ENCODE measurements at places on chromosomes 3 and 15. TPM values are rescaled to one million over a fixed set of nuclear protein-coding genes. Genes with fewer than 3 reads are reported as not detected.

DNA sequence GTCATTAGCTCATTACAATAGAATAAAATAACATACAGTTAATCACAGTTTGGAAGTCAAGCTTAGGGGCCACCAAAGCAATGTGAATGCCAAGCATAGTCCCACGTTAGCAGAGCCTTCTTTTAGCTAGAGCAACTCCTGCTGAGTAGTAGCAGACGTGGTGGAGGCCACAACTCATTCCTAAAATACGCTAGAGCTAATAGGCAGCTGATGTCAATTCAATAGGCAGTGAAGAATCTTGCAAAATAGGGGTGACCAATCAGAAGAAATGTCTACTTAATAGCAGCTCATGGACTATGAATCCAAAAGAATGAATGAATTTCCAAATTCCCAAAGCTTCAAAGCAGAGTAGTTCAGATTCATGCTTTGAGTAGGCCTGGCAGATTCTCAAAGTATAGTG lies 292.9 kb upstream of the RORA start:
- DNase-seq: no peak

GRCh38 chr15:97791824-97792792 lies 168.4 kb upstream of the ARRDC4 start:
- DNase-seq: no peak

- DNase-seq: no peak
These were observed 157.2 kb downstream of the BBX start for GRCh38 chr3:107679921-107680320.

DNA sequence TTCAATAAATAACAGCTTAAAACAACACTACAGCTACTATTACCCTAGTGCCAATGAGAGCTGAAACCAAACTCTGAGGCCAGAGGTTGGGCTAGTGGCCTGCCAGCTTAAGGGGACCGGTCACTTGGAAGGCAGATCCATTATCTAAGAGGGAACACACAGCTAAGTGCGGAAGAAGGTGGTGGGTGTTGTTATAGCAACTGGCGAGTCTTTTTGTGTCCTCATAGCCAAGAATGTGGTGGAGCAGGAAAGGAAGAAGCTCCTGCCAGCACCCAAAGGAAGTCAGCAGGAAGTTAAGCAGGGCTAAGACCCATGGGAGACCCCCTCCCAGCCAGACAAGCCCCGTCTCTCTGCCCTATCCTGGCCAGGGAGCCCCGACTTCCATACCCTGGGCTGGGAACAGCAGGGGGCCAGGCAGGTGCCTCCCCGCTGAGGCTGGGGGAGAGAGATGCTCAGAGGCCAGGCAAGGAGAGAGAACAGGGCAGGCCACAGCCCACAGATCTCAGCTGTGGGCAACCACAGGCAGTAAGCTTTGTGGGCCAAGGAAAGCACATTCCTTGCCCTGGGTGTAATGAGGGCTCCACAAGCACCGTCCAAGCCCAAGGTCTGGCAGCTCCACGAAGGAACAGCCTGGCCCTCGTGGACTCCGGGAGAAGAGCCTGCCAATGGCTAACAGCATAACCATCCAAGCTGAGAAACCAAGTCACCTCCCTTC lies 34.0 kb upstream of the HRH1 start:
- DNase-seq: no peak

DNA sequence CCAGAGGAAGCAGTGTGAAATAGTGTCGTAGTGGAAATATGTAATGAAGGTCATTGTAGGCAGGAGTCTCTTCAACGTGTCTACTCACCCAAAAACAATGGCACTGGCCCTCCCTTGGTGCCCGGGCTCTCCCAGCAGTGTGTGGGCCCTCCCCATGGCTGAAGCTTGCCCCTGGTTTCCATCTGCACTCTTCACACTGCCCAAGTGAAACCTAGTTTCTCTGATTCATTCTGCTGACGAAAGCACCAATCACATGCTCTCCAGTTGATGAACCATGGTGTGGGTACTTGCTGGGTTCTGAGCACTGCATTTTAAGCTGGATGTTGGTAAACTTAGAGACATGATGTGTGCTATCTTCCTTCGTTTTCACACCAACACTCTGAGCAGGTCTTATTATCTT lies 61.0 kb upstream of the AGBL1 start:
- DNase-seq: no peak

DNA sequence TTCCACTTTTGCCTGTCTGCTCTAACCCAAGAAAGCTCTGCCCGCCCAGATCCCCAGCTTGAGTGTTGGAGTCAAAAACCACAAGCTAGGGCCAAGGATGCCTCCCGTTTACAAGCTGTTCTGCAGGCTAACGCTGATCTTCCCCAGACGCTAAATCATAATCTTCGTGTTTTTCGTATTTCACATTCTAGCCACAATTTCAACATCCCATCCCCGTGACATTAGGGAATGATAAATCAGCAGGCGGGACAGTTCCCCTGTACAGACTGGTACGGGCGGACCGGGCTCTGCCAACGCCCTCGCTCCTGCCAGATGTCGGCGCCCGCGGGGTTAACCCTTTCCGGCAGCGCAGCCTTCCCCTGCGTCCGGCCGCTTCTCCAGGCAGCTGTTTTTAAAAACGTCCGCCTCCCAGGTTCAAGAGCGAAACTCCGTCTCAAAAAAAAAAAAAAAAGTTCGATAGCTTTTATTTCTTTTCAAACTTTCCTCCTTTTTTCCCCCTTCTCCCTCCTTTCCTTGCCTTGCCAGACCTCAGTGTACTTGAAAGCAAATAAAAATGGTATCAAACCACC lies 81.0 kb upstream of the BNC1 start:
- DNase-seq: no peak

GRCh38 chr3:158420654-158421396 lies 150.2 kb upstream of the MLF1 start:
- DNase-seq: no peak

DNA sequence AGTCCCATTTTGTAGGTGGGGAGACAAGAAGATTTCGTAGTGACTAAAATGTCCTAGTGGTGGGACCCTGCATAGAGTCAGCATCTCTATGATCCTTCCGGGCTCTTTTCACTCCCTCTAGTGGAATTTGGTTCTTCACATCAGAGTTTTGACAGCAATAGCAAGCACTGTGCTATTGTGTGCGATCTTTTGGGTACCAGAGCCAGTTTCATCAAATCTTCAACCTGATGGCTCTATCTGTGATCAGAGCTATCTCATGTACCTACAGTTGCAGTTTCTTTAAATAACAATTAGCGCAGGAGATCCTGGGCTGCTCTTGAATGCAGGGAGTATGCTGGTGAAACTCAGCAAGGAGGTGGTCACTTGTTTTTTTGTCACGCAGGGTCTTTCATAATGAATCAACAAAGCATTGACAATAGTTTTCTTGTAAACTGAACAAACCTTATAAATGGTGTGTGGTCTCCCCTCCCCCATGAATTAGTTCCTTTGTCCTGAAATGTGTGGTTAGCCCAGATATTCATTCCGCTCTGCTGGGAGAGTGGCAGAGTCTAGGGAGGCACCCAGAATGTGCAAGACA lies 257.2 kb upstream of the SOX2 start:
- no peak for DNase-seq

DNA sequence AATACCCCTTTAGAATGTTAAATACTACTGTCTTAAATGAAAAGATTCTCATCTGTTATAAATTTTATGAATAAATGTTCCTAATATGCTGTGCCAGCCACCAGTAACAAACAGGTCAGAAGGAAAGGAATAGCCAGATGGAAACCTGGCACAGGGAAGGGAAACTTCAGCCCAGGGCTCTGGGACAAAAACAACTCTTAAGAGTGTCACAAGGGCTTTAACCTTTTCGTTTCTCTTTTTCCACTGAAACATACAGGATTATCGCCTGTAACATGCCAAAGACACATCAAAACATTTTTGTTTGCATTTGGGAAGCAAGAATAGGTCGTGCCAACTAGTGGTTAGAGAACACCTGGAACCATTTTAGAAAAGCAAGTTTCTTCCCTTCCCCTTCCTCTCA lies 109.0 kb upstream of the NEDD4 start:
- no peak for DNase-seq

GRCh38 chr3:48507256-48508061 lies 3.5 kb upstream of the SHISA5 start:
- DNase-seq: no peak

GRCh38 chr3:46383211-46383950 lies 12.6 kb downstream of the CCR5 start:
- no peak for DNase-seq

- DNase-seq: no peak
These were observed 8.8 kb downstream of the STARD9 start for GRCh38 chr15:42584031-42584765.

DNA sequence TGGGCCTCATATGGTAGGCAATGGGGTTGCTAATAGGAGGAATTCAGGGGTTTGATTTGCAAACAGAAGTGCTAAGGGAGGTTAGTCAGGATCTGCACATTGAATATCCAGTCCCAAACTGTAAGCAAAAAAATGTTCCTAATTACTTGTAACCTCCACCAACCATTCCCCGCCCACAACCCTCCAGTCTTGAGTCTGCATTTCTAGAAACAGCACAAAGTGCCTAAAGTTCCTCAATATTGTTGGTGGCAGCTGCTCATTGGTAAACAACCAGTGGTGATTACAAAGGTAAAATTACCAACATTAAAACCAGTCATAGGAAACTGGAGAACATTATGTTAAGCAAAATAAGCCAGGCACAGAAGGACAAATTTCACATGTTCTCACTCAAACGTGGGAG lies 18.9 kb downstream of the HDC start:
- no peak for DNase-seq

- DNase-seq: no peak
These were observed 547.8 kb upstream of the EPHA6 start for GRCh38 chr3:96266395-96267190.

GRCh38 chr3:119427669-119428068 lies 35.7 kb downstream of the TMEM39A start:
- no peak for DNase-seq

- no peak for DNase-seq
These were observed 142.7 kb upstream of the ATP11B start for GRCh38 chr3:182650568-182651128.

DNA sequence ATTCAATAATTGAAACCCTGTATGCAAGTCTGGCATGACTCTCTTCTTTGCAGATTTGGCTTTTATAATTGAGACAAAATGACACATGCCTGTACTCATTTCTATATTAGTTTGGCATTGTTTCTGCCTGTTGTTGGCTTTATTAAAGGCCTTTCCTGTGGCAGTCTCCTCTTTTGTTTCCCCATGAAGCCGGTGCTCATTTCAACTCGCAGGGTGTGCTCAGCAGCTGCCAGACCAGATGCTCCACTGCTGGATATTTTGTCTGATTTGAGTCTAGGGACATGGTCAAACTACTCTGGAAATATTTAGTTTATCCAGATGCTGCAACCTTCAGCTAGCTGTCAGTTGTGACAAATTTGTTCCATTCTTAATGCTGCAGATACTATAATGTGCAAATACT lies 445.3 kb downstream of the NAALADL2 start:
- DNase-seq: no peak

DNA sequence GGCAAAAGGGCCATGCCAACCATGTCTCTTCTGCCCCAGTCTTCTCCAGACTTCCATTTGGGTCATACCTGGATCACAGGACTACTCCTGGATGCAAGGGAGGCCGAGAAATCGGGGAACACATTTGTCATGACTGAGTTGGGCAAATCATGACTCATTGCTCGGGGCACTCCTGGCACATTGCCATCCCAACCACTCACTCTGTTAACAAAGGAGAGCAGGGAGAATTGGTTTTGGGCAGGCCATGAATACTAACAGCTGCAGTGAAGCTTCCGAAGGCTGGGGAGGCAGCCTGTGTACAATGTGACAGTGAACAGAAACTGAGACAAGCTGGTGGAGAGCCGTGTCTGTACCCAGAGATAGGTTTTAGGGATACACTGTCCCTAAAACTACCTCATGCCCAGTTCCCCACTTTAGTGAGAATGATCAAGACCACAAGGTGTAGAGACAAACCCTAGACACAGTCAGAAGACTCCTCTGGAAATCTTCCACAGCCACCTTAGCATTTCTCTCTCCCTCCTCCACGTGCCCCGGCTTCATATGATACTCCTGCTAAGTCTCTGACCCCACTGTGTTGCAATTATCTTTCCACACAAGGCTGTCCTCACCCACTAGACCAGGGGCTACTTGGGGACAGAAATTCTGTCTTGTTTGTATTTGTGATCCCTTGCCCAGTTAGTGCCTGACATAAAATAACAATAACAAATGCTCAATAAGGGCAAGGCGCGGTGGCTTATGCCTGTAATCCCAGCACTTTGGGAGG lies 10.5 kb upstream of the BUB1B start:
- DNase-seq: no peak

GRCh38 chr3:136914739-136915138 lies 43.0 kb upstream of the IL20RB start:
- no peak for DNase-seq

- no peak for DNase-seq
These were observed 156.2 kb upstream of the ARPP21 start for GRCh38 chr3:35483131-35483530.

GRCh38 chr15:78394981-78395616 lies 42.9 kb upstream of the IREB2 start:
- no peak for DNase-seq

DNA sequence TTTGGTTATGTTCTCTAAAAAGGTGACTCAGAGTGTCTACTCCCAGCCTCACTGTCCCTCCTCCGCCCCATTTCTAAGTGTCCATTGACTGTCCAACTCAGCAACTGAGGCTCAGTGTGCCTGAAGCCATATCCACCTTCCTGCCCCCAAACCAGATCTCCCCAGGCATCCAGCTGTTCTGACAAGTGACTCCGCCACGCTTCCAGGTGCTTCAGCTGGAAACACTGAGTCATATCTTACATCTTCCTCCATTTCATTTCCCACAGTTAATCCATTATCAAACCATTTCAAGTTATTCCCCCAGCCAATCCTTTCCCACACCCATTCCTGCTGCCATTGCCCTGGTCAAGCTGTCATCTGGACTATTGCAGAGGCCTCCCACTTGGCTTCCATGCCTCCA lies 17.1 kb downstream of the MAGEF1 start:
- no peak for DNase-seq

GRCh38 chr15:45023659-45024225 lies 747 bp downstream of the SORD start:
- no peak for DNase-seq

DNA sequence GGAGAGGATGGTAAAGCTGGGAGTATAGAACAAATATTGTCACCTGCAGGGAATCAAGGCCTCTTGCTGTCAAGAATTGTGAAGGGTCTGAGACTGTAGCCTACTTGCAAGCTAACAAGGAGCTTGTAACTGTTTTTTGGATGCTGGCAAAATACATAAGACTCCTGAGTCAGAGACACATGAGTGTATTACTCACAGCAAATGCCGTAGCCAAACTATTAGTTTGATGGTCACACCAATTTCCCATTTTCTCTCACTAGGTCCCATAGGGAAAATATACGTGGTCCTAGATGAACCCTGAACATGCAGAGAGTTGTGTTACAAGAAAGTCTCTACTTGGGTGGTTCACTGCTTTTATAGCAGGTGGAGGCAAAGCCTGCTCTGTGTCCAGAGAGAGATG lies 44.7 kb upstream of the LIPC start:
- no peak for DNase-seq

- peak; percentile 78 for DNase-seq
These were observed 395 bp downstream of the ZFAND6 start for GRCh38 chr15:80059786-80060355.

- no peak for DNase-seq
These were observed 25.2 kb upstream of the CCDC39 start for GRCh38 chr3:180704532-180704931.

Gene SECISBP2L
- 40.9 TPM for total RNA-seq

Gene NR1I2
- total RNA-seq: 0.08 TPM

Gene RNF168
- 21.8 TPM for total RNA-seq

Gene CGGBP1
- total RNA-seq: 48.5 TPM

Gene FBXL2
- total RNA-seq: 3.6 TPM

Gene ARRDC4
- total RNA-seq: 95.1 TPM

Gene SKOR1
- total RNA-seq: 0.24 TPM

Gene GP9
- total RNA-seq: 0.27 TPM

Gene NPAP1
- total RNA-seq: not detected

Gene FETUB
- not detected for total RNA-seq

Gene CHDH
- 0.92 TPM for total RNA-seq

Gene PLCB2
- 4.6 TPM for total RNA-seq
